Esophagus muscularis mucosa (tissue), 4 donors: ENCODE measurements at places on chromosomes 5 and 9. TPM values are rescaled to one million over a fixed set of nuclear protein-coding genes. Genes with fewer than 3 reads are reported as not detected.

Gene FBP2
- not detected for total RNA-seq

Gene LRRC70
- 1.0 TPM for total RNA-seq

Gene CCL28
- 2.2 TPM for total RNA-seq

Gene GTF3C5
- total RNA-seq = 38.9 TPM

Gene CCL21
- 271 TPM for total RNA-seq

Gene FBXL7
- total RNA-seq = 25.7 TPM

GRCh38 chr5:55904152-55904551, 53.0 kb downstream of the IL31RA start:
- no peak for DNase-seq

GRCh38 chr5:31500256-31500655, 31.6 kb downstream of the DROSHA start:
- DNase-seq = no peak

- DNase-seq = no peak
Observed at GRCh38 chr5:66164044-66164790, 20.1 kb downstream of the SREK1 start.

GRCh38 chr5:125196481-125197111, 450.2 kb upstream of the ZNF608 start:
- no peak for DNase-seq

- no peak for DNase-seq
Observed at GRCh38 chr9:14278291-14278721, 35.6 kb downstream of the NFIB start.

DNA sequence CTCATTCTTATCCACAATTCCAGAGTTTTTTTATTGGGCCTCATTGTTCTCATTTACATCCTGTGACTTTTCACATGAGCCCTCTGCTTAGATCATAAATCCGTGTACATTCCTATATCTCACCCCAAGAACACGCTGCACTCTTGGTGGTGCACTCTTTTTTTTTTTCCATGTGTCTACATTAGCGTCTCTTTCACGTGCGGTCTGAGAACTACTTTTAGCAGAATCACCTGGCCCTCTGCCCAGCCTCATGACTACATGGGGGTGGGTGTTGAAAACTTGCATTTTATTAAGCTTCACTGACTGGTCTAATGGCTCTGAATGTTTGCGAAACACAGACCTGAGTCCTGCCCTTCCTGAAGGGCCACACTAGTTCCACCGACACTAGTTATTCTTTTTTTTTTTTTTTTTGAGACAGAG, 18.6 kb downstream of the C9orf57 start:
- no peak for DNase-seq

GRCh38 chr5:150189326-150189725, 536 bp upstream of the SLC6A7 start:
- DNase-seq = no peak

DNA sequence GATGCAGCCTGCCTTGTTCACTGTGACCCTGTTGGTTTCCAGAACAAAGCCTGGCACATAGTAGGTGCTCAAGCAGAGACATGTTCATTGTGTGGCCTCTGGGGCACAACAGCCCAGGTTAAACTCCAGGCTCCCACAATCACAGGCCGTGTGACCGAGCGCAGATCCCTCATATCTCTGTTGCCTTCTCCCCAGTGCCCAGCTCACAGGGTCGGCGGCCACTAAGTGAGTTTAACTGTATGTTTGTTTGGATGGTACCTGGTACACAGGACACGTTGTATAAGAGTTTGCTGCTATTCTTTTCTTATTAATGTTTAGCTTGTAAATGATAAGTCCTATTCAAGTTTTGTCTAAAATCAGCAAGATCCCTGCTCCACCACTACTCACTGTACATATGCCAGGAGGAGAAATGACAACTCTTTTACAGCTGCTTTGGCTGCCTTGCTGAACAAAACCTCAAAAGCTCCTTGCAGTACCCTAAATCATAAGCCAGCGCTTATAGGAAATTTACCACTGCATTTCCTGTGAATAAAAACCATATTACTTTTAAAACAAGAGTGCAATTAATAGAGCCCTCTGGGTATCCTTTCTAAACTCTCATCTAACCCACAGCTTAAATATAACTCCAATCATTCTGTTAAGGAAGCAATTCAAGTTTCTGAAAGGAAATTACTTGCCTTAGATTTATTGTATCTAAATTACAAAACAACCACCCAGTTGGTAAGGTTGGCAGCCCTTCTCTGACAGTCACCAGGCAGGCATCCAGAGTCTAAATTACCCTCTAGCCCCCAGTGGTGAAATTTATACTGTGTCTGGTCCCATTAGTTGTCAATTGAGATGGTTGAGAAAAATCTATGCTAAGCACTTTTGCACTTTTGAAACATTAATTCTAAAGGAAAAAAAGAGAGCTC, 379.4 kb downstream of the SEMA5A start:
- peak; percentile 50 for DNase-seq

DNA sequence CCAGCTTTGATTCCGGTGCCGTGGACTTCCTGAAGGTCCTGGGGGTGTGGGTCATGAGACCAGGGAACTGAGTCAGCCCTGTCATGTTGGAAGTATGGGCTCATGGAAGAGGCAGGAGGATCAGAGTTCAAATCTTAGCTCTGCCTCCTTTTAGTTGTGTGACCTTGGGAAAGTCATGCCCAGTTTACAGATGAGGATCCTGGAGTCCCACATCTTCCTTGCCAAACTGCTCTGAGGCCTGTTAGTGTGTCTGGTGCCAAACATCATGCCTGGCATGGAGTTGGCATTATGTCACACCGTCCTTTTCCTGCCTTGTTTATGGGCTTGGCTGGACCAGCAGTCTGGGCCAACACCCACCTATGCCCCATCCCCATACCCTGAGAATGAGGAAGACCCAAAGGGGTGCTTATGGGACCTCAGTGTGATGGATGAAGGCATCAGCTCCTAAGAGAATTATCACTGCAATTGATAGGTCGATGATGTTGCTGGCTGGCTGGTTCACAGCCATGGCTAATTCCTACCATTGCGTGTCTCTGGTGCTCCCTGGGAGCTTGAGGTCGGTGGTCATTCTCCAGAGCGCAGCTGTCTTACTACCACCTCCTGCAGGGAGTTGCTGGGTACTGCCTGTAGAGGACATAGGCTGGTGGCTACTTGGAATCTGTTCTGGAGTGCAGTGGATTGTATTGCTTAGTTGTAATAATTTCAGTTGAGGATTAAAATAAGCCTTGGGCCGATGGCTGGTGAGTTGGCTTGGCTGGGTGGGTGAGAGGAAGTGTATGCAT, 140.5 kb upstream of the PITX1 start:
- peak; percentile 89 for DNase-seq

DNA sequence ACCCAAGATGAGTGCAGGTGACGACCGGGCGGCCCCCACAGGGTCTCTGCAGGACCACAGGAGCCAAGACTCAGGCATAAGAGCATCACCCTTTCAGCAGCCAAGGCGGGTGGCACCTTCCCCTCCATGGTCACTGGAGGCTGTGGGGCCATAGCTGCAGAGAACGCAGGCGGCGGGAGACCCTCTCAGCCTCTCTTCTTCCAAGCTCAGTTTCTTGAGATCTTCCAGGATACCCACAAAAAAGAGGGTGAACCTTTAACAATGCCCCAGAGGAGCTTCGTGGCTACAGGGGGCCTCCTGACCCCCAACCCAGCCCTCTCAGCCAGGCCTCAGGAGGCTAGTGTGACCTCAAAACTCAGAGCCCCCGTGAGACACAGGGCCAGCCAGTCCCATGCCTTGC, 5.8 kb upstream of the TBC1D9B start:
- no peak for DNase-seq

- no peak for DNase-seq
Observed at GRCh38 chr5:142667831-142668230, 18.1 kb downstream of the FGF1 start.

GRCh38 chr9:85662573-85662972, 79.2 kb downstream of the AGTPBP1 start:
- DNase-seq = no peak

- no peak for DNase-seq
Observed at GRCh38 chr9:123868002-123868401, 61.9 kb downstream of the DENND1A start.
